SHP77 treated with DMSO at 0.1 percent for 48 hours (cell line): ENCODE measurements at places on chromosomes 2 and 18.

DNA sequence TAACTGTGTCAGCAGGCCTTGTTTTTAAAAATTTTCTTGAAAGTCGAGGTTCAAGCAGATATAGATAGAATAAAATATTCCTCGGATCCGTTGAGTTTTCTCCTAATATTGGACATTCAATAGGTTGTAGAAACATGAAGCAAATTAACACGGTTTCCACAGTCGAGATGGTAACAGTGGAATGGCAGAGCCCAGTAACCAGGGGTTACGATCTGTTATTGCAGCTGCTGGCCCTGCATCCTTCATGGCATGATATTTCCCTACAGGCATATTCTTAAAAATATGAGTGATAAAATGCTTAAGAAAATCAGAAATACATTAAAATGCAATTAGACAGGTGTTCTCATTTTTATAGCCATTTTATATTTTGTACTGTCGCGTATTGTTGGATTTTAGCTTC lies 117.6 kb downstream of the SNTG2 start:
- DNase-seq = no peak

DNA sequence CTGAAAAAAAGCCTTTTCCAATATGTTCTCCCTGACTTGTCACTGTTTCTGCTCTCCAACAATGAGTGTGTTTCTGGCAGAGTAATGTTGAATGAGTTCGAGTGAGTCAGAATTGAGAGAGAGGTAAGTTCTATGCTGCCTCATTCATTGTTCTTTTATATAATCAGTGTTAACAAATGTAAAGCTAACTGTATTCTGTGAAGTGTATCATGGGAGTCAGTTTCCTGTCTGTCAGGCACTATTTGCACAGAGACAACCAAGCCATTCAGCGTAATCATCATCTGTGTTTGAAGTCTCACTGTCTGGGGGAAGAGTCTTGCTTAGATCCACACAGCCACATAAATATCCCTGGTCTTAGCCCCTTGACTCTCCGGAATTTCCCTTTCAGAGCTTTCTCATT lies 22.0 kb upstream of the UPP2 start:
- peak; percentile 0 for DNase-seq

DNA sequence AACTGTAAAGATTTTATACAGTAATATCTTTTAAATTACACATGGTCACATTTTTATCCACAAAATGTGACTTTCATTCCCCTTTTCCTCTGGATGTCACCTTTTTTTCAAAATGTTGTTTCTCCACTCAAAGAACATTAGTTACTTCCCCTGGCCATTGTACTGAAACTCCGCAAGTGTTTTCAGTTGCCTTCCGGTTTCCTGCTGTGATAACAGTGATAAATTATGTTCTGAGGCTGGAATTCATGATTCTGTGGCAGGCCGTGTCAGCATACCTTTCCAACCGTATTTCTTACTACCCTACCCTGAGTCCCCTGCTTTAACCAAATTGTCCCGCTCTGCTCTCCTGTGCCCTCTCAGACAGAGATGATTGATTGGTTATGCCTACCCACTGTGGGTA lies 53.5 kb downstream of the MGAT5 start:
- DNase-seq = no peak

- no peak for DNase-seq
Observed at GRCh38 chr2:85353876-85354285, 447 bp downstream of the RETSAT start.

DNA sequence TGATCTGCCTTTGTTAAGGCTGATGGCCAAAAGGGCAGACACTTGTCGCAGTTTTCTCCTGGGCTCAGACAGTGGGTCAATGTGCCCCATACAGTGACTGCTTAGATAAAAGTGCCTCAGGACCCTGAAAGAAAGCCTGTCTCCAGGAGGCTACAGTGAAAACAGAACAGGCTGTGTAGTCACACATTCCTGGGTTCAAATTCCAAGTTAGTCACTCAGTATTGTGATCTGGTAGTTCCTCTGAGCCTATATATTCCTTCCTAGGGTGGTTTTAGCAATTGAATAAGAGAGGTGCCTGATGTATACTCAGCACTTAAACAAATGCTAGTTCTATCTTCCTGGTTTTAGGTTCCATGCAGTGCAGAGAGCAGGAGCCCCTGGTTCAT lies 54.4 kb downstream of the RPL37A start:
- no peak for DNase-seq

DNA sequence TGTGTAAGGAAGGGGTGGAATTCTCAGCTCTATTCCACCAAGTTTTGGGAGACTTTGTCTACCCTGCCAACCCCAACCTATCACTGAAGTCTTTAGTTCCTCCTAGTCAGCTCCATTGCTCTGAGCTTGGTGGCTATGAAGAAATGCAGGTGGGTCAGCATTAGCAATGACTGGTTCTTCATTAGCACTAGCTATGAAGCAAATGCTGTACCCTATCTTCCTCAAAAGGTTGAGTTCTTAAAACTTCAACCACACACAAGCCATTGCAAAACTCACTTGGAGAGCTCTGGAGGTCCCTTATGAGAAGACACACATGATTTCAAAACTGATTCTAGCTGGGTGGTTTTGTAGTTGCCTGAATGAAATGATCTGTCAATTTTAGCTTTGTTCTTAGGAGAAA lies 193.8 kb downstream of the IKZF2 start:
- DNase-seq = no peak

- DNase-seq = no peak
Observed at GRCh38 chr18:50045126-50045525, 149.8 kb downstream of the MYO5B start.

- DNase-seq = no peak
Observed at GRCh38 chr2:109615637-109616144, 1.5 kb downstream of the SOWAHC start.

DNA sequence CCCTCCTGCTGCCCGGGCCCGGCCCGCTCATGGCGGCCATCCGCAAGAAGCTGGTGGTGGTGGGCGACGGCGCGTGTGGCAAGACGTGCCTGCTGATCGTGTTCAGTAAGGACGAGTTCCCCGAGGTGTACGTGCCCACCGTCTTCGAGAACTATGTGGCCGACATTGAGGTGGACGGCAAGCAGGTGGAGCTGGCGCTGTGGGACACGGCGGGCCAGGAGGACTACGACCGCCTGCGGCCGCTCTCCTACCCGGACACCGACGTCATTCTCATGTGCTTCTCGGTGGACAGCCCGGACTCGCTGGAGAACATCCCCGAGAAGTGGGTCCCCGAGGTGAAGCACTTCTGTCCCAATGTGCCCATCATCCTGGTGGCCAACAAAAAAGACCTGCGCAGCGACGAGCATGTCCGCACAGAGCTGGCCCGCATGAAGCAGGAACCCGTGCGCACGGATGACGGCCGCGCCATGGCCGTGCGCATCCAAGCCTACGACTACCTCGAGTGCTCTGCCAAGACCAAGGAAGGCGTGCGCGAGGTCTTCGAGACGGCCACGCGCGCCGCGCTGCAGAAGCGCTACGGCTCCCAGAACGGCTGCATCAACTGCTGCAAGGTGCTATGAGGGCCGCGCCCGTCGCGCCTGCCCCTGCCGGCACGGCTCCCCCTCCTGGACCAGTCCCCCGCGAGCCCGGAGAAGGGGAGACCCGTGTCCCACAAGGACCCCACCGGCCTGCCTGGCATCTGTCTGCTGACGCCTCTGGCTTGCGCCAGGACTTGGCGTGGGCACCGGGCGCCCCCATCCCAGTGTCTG lies 767 bp downstream of the RHOB start:
- no peak for DNase-seq

DNA sequence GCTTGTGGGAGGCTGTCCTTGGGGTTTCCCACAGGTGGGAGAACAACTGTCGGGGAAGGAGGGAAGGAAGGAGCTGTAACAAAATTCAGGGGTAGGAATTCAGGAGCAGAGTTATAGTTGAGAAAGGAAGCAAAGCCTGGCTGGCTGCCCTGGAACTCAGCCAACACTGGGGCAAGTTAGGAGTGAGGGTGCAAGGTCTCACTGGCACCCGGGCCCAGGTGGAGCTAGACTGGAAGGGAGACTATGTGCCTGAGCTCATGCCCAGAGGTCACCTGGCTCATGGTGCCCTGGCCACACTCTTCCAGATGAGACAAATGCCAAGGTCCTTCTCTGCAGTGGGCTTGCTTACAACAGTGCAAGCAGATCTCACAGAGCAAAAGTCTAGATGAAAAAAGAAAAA lies 75.6 kb upstream of the ARHGAP28 start:
- no peak for DNase-seq
